ENCODE measurements at places on chromosomes 11 and 22.

GRCh38 chr11:8754241-8754640, 71.6 kb downstream of the RPL27A start:
- peaks cover 9% of the 10 kb centered on the region for H3K36me3 ChIP-seq
- no peaks in the 10 kb centered on the region for H3K27me3 ChIP-seq
- H3K4me1 ChIP-seq = peaks cover 32% of the 10 kb centered on the region
- no peak overlapping the region for H3K27ac ChIP-seq
- no peak overlapping the region for H3K4me3 ChIP-seq
- DNase-seq = no peak

- peak; percentile 38 for DNase-seq
- H3K27me3 ChIP-seq = no peaks in the 10 kb centered on the region
- peaks cover 4% of the 10 kb centered on the region for H3K4me1 ChIP-seq
- H3K4me3 ChIP-seq = no peak overlapping the region
- H3K27ac ChIP-seq = no peak overlapping the region
Measured at GRCh38 chr11:11449327-11449726, 96.3 kb upstream of the CSNK2A3 start.

DNA sequence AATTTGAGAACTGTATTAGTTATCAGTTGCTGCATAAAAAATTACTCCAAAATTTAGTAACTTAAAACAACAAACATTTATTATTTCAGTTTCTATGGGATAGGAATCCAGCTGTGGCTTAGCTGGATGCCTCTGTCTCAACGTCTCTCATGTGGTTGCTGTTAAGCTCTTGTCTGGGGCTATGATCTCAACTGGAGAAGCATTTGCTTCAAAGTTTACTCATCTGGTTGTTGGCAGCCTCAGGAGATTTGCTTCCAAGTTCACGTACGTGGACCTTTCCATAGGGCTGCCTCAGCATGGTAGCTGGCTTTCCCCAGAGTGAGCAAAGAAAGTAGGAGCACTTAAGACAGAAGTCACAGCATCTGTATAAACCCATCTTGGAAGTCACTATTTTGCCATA, 144.9 kb upstream of the SESN3 start:
- DNase-seq = no peak
- no peaks in the 10 kb centered on the region for H3K4me1 ChIP-seq
- H3K36me3 ChIP-seq = no peaks in the 10 kb centered on the region
- no peak overlapping the region for H3K4me3 ChIP-seq

DNA sequence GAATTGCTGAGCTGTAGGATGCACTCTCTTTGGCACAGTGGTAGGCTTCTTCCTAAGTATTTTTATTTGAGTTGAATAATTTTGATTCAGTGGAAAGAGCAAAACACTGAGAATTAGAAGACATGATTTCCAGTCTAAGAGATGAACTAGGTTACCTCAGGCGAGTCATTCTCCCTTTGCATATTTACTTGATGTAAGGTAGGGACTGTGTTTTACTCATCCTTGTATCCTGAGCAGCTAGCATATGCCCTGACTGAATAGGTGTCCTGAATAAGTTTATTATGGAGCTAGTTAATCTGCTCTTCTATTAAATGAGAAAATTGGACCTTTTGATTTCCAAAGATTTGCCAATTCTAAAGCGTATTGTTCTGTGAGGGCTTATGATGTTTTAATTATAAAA, 50.7 kb downstream of the STIM1 start:
- H3K36me3 ChIP-seq = no peaks in the 10 kb centered on the region
- no peak overlapping the region for H3K27ac ChIP-seq
- H3K27me3 ChIP-seq = no peaks in the 10 kb centered on the region
- no peak for DNase-seq
- no peak overlapping the region for H3K4me3 ChIP-seq
- no peaks in the 10 kb centered on the region for H3K4me1 ChIP-seq

GRCh38 chr22:46053563-46054090, 76.7 kb upstream of the WNT7B start:
- peaks cover 10% of the 10 kb centered on the region for H3K4me1 ChIP-seq
- DNase-seq = peak; percentile 66
- H3K4me3 ChIP-seq = peak overlapping the region; percentile 31
- peaks cover 70% of the 10 kb centered on the region for H3K27me3 ChIP-seq
- no peaks in the 10 kb centered on the region for H3K36me3 ChIP-seq

GRCh38 chr11:47631473-47631872, 10.9 kb downstream of the MTCH2 start:
- no peak overlapping the region for H3K4me3 ChIP-seq
- DNase-seq = no peak
- peaks cover 57% of the 10 kb centered on the region for H3K36me3 ChIP-seq
- H3K4me1 ChIP-seq = peaks cover 6% of the 10 kb centered on the region
- no peaks in the 10 kb centered on the region for H3K27me3 ChIP-seq

- no peak for DNase-seq
- no peak overlapping the region for H3K27ac ChIP-seq
- H3K36me3 ChIP-seq = no peaks in the 10 kb centered on the region
- no peak overlapping the region for H3K4me3 ChIP-seq
- H3K27me3 ChIP-seq = no peaks in the 10 kb centered on the region
- peaks cover 9% of the 10 kb centered on the region for H3K4me1 ChIP-seq
Measured at GRCh38 chr11:119204066-119204465, 2.1 kb upstream of the CBL start.

DNA sequence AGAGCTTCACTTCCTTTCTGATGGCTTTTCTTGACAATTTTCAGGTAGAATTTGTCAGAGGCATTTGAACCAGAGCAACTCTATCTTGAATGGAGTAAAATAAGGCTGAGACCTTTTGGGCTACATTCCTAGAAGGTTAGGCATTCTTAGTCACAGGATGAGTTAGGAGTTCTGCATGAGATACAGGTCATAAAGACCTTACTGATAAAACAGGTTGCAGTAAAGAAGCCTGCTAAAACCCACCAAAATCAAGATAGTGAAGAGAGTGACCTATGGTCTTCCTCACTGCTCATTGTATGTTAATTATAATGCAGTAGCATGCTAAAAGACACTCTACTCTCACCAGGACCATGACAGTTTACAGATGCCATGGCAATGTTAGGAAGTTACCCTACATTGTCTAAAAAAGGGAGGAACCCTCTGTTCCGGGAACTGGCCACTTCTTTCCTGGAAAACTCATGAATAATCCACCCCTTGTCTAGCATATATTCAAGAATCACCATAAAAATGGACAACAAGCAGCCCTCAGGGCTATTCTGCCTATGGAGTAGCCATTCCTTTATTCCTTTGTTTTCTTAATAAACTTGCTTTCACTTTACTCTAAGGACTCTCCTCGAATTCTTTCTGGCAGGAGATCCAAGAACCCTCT, 1519.7 kb upstream of the TENM4 start:
- no peak for DNase-seq
- no peaks in the 10 kb centered on the region for H3K4me1 ChIP-seq
- no peaks in the 10 kb centered on the region for H3K36me3 ChIP-seq

DNA sequence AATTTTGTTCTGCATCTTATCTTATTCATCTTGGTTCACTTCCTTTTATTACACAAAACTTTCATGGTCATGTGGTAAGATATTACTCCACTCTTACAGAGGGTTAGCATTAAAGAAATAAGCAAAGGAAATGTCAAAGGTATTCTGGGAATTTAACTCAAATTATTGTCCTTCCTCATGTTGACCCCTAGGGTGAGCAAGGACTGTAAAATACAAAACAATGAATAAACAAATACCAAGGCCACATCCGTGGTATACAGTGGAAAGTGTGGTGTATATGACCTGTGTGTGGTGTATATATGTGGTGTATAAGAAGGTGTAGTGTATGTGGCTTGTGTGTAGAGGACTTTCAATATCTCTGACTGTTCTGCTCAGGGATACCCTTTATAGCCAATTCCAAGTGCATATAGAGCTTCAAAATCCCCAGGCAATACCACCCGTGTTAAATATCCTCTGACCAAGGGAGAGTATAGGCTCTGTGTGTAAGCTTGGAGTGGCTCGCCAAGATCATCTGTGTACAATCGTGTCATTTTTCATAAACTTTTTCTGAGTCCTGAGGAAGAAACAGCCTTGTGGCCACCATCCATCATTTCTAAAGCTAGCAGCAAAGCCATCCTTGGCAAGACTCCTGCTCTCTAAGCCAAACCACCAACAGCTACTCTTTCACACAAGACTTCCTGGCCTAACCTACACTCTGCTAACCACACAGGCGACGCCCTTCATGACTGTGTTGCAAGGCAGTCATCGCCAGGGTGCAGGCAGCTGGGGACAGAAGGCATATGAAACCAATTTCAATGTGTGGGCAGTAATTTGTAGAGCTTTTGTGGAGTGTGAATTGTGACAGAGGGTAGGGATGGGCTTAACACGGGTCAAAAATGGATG, 548.0 kb downstream of the ETS1 start:
- peaks cover 9% of the 10 kb centered on the region for H3K27me3 ChIP-seq
- H3K27ac ChIP-seq = no peak overlapping the region
- H3K4me1 ChIP-seq = no peaks in the 10 kb centered on the region
- no peak for DNase-seq
- H3K36me3 ChIP-seq = no peaks in the 10 kb centered on the region

DNA sequence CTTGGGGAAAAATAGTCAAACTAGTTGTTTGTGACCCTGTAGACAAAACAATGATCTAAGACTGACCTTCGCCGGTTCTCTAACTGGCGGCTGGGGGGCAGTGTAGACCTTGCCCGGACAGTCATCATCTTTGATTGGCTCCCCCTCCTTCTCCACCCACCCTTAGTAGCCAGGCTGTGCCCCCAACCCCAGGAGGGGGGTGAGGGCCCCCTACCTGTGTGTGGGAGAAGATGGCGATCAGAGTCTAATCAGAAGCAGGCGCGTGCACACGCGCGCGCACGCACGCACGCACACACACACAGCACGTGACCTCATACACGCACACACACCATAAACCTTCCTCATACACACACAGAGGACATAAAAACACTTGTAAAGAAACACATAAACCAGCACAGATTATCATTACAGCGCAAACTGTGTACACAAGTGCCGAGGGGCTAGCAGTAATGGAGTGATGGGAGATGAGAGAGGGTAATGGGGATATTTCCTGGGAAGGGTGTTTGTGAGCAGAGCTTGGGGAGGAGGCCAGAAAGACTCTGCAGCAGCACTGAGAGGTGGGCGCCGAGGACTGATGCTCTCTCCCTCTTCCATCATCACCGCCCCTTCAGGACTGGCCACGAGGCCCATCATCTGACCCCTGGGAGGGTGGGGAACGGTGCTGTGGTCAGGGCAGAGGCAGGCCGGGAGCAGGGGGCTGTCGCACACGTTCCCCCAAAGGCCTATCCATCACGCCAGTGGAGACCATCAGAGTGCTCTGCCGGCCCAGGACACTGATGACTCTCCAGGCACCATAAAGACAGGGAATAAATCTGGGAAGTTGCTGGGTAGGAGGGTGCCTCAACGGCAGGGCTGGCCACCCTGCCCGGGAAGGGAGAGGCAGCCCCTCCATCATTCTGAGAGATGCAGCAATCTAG, 12.2 kb downstream of the NECTIN1 start:
- H3K4me1 ChIP-seq = peaks cover 29% of the 10 kb centered on the region
- no peak for DNase-seq
- H3K4me3 ChIP-seq = no peak overlapping the region

GRCh38 chr11:119797736-119798135, 68.7 kb upstream of the NECTIN1 start:
- no peak overlapping the region for H3K27ac ChIP-seq
- no peak for DNase-seq
- H3K4me3 ChIP-seq = no peak overlapping the region
- H3K27me3 ChIP-seq = no peaks in the 10 kb centered on the region

DNA sequence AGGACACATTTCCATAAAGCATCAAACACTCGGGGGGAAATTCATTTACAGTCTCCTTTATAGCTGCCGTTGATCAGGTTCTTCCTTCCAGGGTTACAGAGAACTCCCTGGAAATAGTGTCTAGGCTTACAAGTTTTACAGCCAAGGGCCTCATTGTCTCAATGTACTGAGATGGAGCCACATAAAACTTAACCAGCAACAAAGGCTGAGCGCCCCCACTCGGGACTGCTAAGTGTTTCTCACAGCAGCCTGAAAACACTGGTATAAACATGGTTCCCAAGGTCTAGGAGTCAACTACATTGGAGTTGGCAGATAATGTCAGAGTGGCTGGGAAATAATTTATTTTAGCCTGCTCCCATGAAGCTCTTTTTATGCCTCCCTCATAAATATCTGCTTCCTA, 686.2 kb downstream of the OPCML start:
- no peak overlapping the region for H3K27ac ChIP-seq
- H3K27me3 ChIP-seq = peaks cover 5% of the 10 kb centered on the region
- DNase-seq = no peak
- H3K4me1 ChIP-seq = no peaks in the 10 kb centered on the region

DNA sequence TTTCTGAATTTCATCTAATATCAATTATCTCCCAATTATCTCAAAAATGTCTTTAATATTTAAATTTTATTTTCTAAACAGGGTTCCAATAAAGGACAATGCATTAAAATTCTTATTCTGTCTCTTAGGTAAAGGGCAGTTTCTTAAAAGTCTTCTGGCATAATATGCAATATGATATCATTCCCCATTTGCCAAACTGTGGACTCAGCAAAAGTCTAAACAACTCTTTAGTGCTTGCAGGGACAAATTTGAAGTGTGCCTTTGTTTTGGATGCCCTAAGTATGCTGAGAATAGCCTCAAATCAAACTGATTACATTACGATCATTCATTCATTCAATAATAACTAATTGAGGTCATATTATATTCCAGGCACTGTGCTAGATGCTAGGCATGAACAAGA, 281.0 kb upstream of the KIRREL3 start:
- H3K36me3 ChIP-seq = no peaks in the 10 kb centered on the region
- no peak for DNase-seq
- no peak overlapping the region for H3K4me3 ChIP-seq

DNA sequence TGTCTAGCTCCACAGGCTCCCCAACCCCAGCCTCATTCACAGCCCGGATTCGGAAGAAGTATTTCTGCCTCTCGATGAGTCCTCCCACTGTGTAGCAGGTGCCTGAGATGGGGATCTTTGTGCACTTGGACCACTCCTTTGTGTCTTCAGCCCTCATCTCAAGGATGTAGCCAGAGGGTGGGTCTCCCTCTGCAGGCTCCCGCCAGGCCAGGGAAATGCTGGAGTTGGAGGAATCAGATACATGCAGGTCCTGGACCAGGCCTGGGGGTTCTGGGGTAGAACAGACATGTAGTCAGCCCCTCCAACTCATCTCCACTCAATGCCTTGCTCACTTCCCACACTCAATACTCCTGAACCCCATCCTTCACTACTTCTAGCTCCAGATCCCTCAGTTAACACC, 10.8 kb downstream of the TMEM86A start:
- no peaks in the 10 kb centered on the region for H3K36me3 ChIP-seq
- H3K4me3 ChIP-seq = no peak overlapping the region
- peaks cover 8% of the 10 kb centered on the region for H3K4me1 ChIP-seq
- H3K27ac ChIP-seq = no peak overlapping the region
- H3K27me3 ChIP-seq = no peaks in the 10 kb centered on the region
- no peak for DNase-seq

GRCh38 chr11:23723861-23724260, 773.0 kb upstream of the LUZP2 start:
- no peaks in the 10 kb centered on the region for H3K36me3 ChIP-seq
- DNase-seq = no peak
- H3K4me3 ChIP-seq = no peak overlapping the region

- H3K27ac ChIP-seq = no peak overlapping the region
- H3K36me3 ChIP-seq = no peaks in the 10 kb centered on the region
- DNase-seq = no peak
Measured at GRCh38 chr11:7688238-7688826, 15.0 kb upstream of the CYB5R2 start.
